NCI-H748 treated with DMSO at 0.1 percent for 48 hours (cell line): ENCODE measurements at places on chromosomes 3 and 15.

- no peak for DNase-seq
These were observed 28.3 kb upstream of the ATP2B2 start for GRCh38 chr3:10533737-10534023.

DNA sequence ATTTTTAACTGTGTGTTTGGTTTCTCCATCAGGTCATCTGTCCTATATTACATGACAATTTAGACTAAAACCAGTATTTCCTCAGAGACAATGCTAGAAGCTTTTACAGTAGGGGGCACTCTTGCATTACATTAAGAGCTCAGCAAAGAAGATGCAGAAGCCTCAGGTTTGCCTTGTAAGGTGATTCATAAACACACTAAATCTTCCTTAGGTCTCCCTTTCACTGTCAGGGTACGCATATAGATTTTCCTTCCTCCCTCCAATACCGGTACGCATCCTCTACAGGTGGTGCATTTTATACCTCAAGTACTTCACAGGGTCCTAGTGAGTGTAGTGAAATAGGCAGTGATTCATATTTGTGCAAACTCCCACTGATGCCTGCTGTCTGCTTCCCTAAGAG is 46.5 kb downstream of the CD86 start:
- DNase-seq, result peak; percentile 26

DNA sequence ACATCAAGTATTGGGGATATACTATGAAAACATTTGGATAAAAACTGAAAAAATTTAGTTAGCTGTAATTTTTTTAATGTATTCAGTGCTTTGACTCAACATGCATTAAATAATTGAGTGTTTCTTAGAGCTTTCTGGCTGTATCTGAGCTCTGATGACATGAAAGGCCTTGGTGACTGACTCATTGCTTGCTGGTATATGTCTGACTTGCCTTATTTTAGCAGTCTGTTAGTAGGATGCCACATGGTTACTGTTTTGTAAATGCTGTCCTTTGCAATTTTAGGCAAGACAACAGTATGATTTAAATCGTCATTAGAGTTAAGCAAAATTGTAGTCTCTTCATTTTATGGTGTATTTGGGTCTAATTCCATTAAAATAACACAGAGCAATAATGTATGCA is 199.2 kb downstream of the GHSR start:
- DNase-seq, result no peak

- no peak for DNase-seq
These were observed 153.9 kb downstream of the GHSR start for GRCh38 chr3:172294223-172294806.

DNA sequence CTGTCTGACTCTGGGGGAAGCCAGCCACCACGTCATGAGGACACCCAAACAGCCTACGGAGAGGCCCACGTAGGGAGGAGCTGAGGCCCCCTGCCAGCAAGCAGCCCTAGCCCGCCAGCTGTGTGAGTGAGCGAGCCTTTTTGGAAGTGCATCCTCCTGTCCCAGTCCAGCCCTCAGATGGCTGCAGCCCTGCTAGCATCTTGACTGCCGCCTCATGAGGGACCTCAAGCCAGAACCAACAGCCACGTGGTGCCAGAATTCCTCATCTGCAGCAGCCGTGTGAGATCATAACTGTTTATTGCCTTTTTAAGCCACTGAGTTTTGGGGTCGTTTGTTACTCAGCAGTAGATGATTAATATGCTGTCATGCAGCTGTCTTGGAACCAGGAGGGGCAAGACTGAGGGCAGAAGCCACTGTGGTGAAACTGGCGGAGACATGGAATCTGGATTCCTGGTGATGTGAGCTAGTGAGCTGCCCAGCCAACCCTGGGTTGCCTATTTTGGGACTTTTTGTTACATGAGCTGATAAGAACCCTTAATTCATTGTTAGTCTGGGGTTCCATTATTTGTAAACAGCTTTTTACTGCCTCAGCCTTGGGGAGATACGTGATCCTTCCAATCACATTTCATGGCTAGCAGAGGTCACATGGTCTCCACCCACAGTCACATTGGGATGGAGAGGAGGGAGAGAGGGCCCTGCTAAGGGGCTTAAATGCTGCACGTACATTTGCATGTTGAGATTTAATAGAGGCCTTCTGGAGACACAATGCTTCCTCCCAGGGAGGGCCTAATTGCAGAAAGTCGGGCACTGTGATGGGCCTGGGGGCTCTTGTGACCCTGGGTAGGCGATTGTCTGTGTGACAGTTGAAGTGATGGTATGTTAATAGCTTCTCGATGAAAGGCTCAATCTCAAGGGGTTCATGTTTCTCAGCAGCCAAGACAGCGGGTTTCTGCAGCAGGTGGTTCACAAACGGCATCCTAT is 73.8 kb downstream of the RPLP1 start:
- no peak for DNase-seq

GRCh38 chr3:75042941-75043340 is 428.5 kb upstream of the CNTN3 start:
- peak; percentile 1 for DNase-seq
